Right forelimb (tissue), 1 donor: ENCODE measurements at places on chromosomes 7 and 10.

DNA sequence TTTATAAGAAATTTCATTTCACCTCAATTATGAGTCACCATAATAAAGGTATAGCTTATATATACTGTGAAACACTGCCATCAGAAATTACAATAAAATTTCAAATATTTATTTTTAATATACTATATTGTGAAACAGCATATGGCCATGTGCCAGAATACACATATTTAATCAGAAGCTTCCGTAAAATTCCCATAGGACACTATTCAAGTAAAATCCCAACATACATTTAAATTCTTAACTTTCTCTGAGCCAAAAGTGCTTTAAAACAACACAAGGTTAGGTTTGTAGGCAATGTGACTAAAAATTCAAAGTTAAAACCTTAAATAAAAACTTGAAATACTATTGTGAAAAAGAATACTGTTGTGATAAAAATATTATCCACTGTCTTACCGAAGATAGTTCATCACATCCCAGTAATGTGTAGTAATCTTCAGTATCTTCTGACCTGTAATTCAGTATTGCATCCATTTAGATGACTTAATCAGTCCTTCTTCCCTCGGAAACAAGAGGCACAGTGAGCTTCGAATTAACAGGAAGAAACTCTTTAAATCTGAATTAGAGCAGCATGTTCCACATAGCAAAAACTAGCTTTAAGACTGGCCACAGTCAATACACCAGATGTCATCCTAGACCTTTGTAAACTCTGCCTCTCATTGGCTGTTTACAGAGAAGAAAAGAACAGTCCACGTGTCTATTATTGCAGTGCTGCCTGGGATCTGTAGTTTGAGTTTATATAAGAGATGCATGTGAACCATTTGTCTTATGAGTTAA, at the start of gene DNAJC12:
DNAJC12 (minus strand) TSS at position 648 of the 774 bp plus-strand sequence; CDS start at position 471, 177 bp downstream.
- no peak for DNase-seq

DNA sequence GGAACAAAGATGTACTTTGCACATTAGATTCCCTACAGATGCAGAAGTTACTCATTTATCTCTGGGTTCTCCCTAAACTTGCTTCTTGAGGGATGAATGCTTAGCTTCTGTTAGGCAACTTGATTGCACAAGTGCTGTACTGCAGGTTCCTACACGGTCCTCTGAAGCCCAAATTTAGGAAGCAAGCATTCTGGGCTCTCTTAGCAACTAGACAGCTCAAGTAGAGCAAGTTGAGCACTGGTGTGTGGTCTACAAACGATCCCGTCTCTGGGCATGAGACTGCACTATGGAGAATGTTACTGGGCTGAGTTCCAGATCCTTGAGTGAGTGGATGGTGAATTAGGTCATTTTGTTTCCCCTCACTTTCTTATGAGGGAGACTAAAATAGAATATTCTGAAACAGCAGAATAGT, 14.3 kb downstream of the SEMA3D start:
- DNase-seq: no peak

DNA sequence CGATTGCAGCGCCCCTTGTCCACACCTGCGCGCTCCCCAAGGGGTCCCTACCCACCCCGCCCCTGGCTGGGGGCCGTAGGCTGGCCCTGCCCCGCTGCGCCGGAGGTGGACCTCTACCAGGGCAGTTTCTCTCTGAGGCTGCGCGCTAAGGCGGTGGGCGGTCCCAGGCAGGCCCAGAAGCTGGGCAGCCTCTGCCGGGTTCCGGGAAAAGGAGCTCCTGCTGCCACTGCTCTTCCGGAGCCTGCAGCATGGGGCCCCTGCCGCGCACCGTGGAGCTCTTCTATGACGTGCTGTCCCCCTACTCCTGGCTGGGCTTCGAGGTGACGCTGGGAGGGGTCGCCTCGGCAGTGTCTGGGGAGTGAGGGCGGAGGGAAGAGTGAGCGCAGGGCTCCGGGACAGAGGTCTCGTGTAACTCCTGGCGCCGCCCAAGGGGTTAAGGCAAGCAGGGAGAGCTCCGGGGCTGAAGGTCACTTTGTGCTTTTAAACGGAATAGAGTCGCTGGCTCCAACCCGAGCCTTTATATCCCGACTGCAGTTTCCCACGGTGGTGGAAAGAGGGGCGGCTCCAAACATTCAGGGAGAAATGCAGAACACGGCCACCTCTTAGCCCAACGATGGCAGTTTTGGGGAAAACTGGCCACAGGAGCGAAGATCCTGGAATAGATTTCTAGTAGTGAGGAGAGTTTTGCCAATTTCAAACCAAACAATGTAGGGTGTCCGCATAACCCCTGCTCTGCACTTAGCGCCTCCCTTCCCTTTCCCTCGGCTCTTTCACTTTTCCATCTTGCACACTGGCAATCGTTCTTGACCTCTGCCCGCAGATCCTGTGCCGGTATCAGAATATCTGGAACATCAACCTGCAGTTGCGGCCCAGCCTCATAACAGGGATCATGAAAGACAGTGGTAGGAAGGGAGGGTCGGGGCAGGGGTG, at the start of gene GSTK1:
GSTK1 (plus strand) TSS at position 176 of the 930 bp plus-strand sequence; CDS start at position 249, 73 bp downstream.
- DNase-seq: peak; percentile 89

DNA sequence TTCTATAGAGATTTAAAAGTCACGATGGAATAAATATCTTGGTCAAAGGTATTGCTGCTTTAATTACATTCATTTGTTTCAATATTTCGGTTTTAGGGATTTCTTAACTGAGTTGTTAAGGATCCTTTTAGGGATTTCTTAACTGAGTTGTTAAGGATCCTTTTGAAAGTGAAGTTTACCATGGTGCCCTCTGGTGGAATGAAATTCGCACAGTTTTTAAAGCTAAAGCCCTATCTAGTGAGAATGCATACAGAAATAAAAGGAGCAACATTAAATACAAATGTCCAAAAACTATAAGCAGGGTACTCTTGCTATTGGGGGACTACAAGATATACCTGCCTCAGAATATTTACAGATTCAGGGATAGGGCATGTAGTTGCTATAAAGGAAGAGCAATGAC, 193.7 kb downstream of the RNLS start:
- no peak for DNase-seq
